ENCODE measurements at places on chromosomes 4 and X.

DNA sequence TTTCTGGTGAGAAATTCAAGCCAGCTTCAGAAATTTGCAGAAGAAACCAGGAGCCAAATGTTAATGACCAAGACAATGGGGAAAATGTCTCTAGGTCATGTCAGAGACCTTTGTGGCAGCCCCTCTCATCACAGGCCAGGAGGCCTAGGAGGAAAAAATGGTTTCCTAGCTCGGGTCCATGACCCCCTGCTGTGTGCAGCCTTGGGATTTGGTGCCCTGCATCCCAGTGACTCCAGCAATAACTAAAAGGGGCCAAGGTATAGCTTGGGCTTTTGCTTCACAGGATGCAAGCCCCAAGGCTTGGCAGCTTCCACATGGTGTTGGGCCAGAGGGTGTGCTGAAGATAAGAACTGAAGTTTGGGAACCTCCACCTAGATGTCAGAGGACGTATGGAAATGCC is 814.7 kb upstream of the SLIT2 start:
- no peak for DNase-seq

- DNase-seq: no peak
Observed at GRCh38 chr4:62398318-62398717, 1198.2 kb downstream of the ADGRL3 start.

DNA sequence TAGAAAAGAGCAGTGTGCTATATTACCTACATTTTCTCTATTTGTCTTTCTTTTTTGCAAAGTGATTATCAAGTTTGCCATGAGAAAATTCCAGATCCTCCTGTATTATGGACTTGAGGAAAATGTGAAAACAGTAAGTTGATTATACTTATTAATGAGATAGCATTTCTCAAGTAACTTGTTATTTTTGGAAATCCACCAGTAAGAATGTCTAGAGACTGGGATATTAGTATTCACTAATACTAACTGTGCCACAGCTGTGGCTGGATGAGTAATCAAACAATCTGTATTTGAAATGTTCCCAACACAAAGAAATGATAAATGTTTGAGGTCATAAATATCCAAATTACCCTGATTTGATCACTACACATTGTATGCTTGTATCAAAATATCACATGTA is 147.0 kb upstream of the CTSO start:
- DNase-seq: no peak

DNA sequence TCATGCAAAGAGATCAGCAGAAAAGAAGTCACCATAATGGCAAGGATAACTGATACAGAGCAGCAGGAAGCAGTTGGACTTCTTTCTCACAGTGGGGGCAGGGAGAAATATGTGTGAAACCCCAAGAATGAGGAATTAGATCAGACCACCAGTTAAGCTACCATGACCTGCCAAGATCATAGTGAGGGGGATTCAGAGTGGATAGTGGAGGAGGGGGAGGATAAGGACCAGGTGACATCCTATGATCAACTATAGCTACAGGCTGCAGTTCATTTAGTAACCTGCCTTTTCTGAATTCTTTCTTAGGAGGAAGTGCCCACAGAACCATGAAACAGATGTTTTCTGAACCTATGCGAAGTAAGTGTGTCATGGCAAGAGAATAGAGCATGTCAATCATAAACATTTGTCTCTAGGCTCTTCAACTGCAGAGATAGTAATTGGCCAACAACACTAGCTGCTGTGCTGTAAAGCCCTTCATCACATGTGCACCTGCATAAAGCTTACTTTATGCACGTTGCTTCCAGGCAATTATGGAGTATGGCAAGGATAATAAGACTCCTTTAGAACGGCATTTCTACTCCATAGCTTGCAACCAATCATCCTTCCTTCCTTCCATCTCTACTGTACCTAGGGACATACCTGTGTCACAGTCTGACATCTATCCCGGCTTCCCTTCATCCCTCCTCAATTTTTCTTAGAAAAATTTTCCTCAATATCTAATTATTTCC is 329.7 kb downstream of the EPHA5 start:
- DNase-seq: no peak

- no peak for DNase-seq
Observed at GRCh38 chr4:143700046-143700415, 444 bp downstream of the FREM3 start.

DNA sequence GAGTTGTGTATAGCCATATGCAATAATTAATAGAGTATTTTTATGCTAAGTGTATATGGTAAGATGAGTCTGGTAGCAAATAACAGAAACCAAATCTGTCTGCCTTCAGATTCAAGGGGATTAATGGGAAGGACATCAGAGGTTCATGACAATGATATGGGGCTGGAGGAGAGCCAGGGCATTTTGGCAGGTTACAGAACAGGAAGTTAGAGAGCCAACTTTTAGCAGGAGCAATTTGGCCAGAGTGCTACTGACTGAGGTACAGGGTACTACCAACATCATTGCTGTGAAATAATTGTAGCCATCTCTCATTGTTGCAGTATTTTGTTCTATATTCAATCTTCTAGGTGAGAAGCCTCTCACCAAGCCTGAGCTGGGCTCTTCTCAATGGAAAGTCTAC is 210.9 kb upstream of the FAM47A start:
- DNase-seq: no peak

DNA sequence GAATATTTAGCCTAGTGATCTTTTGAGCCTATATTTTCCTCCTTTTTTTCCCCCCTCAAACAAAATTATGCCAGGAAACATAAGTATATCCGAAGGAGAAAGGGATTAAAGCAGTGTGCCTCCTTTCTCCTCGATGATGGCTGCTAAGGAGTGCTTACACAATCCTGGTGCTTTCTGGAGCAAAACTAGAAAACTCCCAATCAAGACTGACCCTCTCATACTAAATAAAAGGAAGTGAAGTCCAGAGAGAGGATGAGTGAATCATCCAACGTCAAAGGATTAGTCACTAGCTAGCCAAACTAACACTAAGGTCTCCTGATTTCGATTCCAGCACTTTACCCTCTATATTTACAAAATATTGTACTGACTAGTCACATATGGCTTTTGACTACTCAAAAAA is 146.8 kb downstream of the PPP3CA start:
- peak; percentile 79 for DNase-seq

- DNase-seq: no peak
Observed at GRCh38 chrX:24369816-24370215, 9.4 kb downstream of the SUPT20HL1 start.

DNA sequence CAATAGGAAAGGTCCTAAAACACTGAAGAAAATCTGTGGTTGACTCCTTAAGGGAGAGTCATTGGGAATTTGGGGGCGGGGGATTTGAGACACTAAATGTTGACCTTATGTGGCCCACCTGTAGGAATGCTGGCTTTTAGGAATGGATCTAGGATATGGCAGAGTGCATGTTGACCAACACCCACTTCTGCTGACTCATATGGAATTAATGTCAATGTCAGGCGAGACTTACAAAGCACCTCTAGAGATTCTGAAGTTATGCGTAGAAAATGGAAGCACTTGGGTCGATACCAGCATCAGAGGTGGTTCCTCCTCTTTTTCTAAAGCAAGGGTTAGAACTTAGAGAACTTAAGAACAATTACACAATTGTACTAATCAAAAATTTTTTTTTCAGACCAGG is 100.6 kb upstream of the CBR4 start:
- DNase-seq: no peak
